Kidney epithelial cell (primary cell): ENCODE measurements at places on chromosomes 6 and 20. TPM values are rescaled to one million over a fixed set of nuclear protein-coding genes. Genes with fewer than 3 reads are reported as not detected.

GSTA1 gene
- total RNA-seq = not detected in 2 replicates

DNA sequence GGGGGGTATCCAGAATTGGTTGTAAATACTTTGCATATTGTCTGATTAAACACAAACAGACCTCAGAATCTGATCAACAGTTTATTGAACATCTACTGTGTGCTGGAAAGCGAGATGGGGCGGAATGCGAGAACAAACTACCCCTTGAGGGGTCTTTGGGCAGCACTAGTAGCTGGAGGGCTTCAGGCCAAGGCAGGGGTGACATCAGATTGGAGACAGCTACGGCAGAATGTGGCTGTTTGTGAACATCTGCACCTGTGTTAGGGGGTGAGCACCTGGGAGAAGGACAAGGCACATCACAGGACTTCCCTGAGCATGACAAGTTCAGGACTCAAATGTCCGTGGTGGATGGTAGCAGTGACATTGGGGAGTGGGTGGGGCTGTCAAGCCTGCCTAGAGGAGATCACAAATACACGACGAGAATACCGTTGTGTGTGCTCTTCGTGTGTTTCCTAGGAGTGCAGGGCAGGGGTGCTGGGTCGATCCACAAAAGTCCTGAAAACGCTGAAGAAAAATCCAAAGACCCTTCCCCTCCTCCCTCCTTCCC is 59.5 kb downstream of the SRC start:
- DNase-seq = no peak

- DNase-seq = no peak
These were observed 26.0 kb downstream of the HTR1E start for GRCh38 chr6:86963352-86963751.

- no peak for DNase-seq
These were observed 181.2 kb upstream of the PMEPA1 start for GRCh38 chr20:57891014-57891413.

GRCh38 chr6:44738601-44739146 is 351.2 kb downstream of the CDC5L start:
- DNase-seq = no peak

DNA sequence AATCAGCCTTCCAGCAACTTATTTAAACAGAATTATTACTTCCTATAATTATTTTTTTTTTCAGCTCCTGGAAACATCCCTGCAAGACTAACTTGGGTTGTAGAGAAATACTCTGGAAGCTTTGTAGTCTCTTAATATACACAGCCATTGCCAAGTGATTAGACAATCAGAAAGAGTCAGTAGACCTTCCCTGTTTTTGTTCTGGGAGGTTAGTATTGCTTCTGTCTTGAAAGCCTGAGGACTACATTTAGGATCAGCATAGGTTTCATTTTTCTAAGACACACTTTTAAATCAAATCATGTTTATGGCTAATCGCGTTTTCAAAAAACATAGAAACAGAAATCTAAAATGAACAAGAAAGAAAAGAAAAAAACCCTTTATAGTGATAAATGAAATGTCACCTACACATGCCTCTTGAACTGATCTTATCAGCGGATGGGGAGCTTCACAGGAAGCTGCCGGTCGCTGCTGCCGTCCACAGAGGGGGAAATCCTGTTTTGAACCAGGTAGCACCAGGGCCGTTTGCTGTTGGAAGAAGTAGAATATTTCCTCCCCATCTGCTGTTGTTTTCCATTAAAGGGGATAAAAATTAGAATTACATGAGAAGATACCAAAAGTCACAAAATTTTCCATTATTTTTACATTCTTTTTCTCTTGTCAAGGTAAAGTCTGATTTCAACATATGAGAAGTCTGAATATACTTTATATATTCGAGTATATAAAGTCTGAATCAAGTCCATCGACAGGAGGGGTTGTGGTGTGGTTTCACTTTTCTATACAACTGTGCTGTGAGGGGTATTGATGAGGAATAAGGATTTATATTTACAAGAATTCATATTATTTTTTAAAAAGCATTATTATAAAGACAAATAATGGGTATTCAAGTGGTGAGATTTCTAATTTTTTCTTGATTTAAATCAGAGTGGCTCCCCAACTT is 94.6 kb downstream of the ARMC2 start:
- DNase-seq = no peak

DNA sequence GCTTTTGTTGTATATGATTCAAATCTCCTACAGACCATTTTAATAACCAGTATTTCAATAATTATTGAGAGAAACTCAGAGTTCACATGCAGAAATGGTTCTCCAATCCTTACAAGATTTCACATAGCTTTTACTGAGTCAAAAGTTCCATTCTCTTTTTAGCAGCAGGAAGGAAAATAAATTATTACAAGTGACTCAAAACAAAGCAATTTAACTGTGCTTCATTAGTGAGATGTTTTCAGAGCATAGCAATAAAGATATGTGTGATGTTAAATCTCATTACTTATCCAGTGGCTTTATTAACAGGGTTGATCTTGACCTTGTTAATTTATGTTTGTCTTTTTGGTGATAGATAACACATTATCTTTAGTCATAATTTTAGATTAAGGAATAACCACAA is 22.0 kb downstream of the KIF13A start:
- no peak for DNase-seq

COL9A3 gene
- 5.4 and 10.4 TPM in 2 replicates for total RNA-seq

DNA sequence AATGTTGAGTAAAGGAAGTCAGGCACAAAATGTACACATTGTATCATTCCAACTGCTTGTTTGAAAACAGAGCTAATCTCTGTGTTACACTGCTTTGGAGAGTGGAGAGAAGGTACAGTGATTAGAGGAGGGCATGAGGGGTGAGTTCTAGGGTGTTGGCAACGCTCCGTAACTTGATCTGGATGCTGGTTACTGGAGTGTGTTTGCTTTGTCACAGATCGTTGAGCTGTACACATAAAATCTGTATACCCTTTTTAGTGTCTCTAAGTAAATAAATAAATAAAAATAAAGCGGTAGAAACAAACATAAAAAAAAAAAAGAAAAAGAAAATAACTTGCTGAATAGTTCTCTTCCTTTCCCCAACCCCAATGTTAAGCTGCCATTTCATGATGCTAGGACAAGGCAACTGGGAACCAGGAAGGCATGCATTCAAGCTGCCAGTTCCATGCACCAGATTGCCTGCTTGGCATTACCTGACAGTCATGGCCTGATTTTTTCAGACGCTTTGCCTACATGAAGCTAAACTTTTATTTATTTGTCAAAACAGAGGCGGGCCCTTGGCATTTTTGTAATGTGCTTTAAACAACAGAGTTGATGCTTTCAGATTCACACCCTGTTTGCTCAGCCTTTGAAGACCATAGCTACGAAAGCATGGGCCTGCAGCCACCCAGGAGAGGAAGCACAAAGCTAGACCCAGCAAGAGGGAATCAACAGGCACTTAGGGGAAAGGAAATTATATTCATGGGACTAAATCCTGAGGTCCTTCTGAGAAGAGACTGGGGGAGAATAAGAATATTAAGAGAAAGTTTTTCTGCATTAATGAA is 21.2 kb downstream of the TNFRSF21 start:
- no peak for DNase-seq

MAN1A1 gene
- total RNA-seq = 11.0 and 15.0 TPM in 2 replicates

- no peak for DNase-seq
These were observed 1.4 kb downstream of the ELOVL5 start for GRCh38 chr6:53347250-53347920.

MOCS3 gene
- total RNA-seq = 9.5 and 10.0 TPM in 2 replicates
